ENCODE measurements at places on chromosomes 12 and 14.

DNA sequence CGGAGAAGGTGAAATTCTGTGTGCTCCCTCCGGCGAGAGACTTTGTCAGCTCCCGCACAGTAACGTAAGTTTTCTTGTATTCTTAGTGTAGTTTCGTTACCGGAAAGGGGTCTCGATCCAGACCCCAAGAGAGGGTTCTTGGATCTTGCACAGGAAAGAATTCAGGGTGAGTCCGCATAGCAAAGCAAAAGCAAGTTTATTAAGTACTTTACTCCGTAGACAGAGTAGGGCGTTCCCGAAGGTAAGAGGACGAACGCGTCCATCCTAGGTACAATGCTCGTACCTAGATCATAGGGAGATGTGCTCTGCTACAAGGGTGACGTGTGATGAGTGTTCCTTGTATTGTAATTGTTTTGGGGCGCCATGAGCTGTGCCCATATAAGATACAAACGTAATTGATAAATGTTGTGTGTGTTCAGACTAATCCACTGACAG is 293 bp downstream of the IFI27L1 start:
- no peak for DNase-seq

- no peak for DNase-seq
Measured at GRCh38 chr14:29102996-29103395, 336.4 kb downstream of the FOXG1 start.

DNA sequence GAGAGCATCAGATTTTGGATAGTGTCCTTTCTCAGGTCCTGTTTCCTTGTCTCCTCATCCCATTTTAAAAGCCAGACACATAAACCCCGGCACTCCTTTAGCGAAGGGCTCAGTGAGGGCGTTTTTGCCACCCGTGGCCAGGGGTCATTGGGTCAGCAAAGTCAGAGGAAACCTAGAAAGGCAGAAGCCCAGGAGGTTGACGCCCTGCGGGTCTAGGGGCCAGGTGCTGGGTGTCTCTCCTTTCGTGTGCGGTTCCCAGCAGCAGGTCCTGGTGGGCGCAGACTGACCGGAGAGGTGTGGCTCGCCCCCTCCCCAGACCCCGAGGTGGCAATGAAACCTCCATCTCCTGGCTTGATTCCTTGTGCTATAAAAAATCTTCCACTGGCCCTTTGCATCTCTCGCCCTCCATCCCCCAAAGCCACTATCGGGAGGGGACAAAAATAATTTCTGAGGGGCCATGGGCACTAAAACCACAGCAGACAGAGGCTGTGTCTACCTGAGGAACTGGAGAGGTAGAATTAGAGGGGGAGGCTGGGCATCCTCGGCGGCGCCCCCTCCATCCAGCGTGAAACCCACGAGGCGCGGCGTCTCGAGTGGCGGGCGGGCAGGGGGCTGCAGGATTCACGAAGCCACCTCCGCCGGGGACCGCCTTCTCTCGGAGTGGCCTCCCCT is 858 bp upstream of the FRMD6 start:
- DNase-seq: no peak

DNA sequence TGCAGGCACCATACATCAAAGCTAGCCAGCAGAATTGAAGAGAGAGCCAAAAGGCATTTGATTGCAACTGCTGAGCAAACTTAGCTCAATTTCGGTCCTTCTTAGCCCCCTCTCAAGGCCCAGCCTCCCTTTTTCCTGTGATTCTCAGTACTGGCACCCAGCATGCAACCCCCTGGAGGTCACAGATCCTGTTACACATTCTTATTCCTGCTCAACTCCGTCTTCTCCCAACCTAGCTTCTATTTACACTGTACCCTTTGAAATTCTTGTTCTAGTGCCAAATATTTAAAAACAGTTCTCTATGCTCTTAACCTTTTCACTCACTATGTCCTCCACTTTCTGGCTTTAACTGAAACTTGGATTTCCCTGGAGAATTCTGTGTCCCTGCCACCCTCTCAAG is 131.3 kb upstream of the CPSF6 start:
- DNase-seq: no peak

- DNase-seq: no peak
Measured at GRCh38 chr14:35934499-35934898, 108.4 kb downstream of the BRMS1L start.

DNA sequence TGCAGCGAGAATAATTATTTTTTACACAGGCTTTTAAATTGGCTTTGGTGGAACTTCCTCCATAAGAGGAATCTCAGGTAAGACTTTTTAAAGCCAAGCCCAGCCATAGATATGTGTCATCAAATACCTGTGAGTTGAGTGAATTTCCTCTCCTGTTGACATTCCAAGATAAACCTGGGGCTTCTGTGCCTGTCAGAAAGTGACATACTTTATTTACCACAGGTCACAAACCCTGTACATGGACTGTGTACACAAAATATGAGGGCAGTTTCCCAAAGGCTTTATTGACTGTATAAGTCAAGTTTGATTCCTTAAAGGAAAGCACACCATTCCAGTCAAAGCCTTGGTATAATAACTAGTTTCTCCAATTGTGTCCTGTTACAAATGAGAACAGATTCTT is 25.9 kb upstream of the SRSF5 start:
- no peak for DNase-seq

- no peak for DNase-seq
Measured at GRCh38 chr12:79650440-79650839, 40.3 kb downstream of the PAWR start.

GRCh38 chr14:27338012-27338411 is 740.2 kb upstream of the NOVA1 start:
- DNase-seq: no peak

DNA sequence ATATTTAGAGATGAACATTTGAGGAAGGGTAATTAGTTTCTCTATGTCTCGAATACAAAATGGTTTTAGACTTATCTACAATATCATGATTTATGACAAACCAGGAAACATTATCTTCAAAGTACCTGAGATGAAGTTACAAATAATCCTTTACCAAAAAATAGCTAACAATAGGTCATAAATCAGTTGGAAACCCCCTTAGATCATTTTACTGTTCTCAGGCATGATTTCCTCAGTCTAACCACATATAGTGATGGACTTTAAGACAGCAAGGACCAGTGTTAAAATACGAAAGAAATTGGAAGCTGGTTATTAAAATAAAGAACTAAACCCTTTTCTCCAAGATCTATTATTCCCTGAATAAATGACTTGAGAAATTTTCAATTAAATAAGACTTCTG is 235.4 kb downstream of the RASSF9 start:
- DNase-seq: no peak

DNA sequence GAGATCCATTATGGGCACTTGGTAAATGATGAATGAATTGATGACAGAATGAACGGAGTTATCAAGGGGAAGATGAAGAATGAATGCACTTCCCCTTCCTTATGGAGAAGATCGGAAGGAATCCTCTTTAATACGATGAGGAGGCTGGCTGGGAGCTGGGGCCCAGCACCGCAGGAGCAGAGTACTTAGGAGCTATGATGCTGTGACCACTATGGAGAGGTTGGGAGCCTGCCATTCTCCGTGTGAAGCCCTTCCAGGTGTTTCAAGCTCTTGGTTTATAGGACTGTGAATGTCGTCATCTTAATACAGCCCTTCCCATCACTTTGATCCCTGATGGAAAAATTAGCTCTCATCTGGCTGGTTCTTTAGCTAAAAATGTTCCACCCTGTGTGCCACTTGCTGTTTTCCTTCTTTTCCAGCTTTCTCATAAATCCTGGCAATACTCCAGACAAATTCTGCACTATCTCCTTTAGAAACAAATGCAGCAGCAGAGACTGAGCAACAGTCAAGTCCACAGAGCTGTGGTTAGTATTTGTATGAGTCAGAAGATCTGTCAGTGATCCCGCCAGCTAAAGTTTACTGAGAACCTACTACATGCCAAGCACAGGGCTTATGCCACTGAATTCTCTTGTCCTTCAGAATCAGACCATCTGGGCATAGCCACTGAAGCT is 263.1 kb upstream of the CRY1 start:
- DNase-seq: peak; percentile 74

DNA sequence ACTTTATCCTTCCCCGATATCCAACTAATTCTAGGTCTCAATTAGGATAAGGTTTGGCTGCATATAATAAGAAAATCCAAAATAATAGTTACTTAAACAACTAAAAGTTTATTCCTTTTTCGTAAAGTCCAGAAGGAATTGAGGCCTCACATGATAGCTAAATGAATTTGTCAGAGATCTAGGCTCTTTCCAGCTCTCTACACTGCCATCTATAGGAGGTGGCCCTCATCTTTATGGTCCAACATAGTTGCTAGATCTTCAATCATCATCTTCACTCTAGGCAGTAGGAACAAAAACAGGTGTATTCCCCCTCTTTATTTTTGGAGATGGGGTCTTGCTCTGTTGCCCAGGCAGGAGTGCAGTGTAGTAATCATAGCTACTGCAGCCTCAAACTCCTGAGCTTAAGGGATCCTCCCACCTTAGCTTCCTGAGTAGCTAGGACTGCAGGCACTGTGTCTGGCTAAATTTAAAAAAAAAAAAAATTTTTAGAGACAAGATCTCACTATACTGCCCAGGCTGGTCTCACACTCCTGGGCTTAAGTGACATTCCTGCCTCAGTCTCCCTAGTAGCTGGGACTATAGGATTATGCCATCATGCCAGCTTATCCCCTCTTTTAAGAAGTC is 46.5 kb upstream of the SAV1 start:
- peak; percentile 34 for DNase-seq

DNA sequence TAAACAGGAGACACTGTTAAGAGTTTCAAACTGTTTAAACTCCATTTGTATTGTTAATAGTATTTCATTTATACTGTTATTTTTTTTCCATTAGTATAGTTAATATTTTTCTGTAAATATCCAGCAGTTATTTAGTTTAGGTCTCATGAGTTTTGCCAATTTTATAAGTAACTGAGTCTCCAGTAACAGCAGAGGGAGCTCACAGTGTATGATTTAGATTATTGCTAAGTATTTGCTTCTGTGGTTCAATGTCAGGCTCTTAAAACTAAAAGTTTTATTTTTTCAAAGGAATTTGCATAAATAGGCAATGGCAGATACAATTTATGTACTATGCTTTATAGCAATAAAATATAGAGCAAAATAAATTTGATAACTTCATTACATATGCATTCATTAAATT is 209.7 kb downstream of the ATXN7L3B start:
- peak; percentile 12 for DNase-seq

DNA sequence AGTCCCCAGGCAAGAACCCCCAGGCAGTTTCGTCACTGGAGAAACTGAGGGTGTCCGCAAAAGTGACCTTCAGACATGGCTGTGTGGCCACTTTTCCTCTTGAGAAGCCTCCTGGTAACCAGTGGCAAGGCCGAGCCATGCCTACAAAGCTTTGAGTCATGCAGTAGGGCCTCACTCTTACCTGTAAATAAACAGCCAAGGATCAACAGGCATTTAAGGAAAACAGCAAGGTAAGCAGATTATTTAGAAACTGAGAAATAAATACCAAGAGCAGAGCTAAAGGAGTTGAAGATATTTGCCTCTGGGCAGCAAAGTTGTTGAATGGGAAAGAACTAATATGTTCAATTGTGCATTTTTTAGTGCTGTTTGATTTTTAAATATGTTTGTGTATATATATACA is 141.0 kb upstream of the BCL2L14 start:
- no peak for DNase-seq

GRCh38 chr12:63025116-63025515 is 90.2 kb upstream of the PPM1H start:
- DNase-seq: no peak

DNA sequence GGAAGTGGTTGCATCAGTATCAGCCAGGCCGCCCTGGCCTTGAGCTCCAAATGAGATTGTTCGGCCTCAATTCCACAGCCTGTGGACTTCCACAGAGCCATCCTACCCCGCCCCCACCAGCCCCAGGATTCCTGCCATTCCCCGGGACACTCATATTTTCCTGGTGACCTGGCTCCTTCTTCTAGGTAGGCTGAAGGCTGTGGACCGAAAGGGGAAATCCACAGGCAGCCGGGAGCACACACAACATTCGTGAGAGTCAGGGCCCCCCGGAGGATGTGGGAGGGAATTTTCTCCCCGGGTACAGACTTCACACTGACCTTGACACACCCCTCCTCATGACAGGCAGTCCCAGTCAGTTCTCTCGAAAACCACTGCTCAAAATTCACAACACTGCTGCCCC is 39.9 kb downstream of the RIN3 start:
- no peak for DNase-seq

- DNase-seq: no peak
Measured at GRCh38 chr14:25026476-25027137, 23.3 kb downstream of the STXBP6 start.

GRCh38 chr12:92030618-92031017 is 115.0 kb downstream of the BTG1 start:
- no peak for DNase-seq

GRCh38 chr12:2294651-2295475 is 242.1 kb downstream of the CACNA1C start:
- peak; percentile 42 for DNase-seq

- DNase-seq: no peak
Measured at GRCh38 chr14:49114161-49114893, 471.9 kb downstream of the RPS29 start.

- no peak for DNase-seq
Measured at GRCh38 chr14:94449930-94450329, 2.7 kb downstream of the SERPINA11 start.

DNA sequence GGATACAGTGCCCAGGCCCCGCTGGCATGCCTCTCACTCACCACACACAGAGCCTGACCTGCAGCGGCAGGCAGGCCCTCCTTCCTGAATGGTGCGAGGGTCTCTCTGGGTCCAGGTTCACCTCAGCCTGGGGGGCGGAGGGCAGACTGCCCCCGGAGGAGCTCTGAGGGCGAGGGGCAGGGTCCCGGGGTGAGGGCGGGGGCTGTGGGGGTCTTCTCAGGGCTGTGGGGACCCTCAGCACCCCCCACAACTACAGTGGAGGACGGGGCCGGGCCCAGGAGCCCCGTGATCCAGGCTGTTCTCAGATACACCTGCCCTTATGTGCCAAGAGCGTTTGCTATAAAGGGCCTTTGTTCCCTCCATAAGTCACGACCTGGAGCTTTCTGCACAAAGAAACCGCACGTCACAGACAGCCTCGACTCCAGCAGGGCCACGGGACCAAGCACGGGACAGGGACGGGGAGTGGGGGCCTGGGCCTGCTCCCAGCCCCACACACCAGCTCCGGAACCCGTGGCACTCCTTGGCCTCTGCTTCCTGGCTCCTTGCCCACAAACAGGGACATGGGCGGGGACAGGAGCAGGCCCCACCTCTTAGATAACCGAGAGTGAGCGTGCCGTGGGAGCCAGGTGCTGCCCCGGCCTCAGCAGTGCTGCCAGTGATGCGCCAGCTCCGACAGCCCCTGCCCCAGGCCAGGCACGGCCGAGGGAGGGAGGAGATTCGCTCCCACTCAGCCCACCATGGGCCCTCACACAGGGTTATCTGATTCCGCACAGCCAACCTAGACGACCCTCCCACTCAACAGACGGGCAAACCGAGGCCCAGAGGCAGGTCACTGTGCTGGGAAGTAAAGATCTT is 101.9 kb downstream of the RFLNA start:
- DNase-seq: no peak

DNA sequence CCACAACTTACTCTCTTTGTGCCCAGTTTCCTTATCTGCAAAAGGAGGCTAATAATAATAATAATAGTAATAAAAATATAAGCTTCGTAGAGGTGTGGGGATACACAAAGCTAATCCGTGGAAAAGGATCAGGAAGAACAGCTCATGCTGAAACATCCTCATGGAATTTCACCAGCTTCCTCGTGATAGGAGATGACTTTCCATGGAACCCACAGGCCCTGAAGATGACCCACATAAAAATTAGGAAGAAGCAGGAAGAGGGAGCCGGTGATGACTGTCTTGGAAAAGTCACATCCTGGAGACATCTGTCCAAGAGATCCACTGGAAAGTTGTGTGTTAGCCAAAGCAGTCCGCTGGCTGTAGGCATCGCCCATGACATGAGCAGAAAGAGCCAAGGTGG is 31.9 kb upstream of the FZD10 start:
- DNase-seq: no peak
